ENCODE measurements at places on chromosomes 5 and 9. TPM values are rescaled to one million over a fixed set of nuclear protein-coding genes. Genes with fewer than 3 reads are reported as not detected.

DNA sequence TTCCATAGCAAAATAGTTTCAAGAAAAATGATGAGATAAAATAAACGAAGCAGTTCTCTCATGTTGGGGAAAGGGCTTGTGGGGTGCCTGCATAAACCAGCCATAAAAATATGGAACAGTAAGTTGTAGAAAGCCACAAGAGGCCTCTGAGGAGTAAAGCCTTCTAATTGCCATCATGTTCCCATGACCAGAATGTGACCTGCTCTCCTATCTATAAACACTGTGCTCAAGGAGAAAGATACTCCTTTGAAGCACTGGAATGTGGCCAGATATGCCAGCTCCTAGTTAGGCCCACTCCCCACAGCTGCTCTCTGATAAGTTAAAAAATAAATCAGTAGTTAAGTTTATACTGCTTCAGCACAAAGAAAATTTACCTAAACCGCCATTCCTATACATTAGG lies 65.8 kb downstream of the SETX start:
- no peaks in the 10 kb centered on the region for H3K27me3 ChIP-seq
- no peak overlapping the region for H3K4me3 ChIP-seq
- DNase-seq, result no peak

DNA sequence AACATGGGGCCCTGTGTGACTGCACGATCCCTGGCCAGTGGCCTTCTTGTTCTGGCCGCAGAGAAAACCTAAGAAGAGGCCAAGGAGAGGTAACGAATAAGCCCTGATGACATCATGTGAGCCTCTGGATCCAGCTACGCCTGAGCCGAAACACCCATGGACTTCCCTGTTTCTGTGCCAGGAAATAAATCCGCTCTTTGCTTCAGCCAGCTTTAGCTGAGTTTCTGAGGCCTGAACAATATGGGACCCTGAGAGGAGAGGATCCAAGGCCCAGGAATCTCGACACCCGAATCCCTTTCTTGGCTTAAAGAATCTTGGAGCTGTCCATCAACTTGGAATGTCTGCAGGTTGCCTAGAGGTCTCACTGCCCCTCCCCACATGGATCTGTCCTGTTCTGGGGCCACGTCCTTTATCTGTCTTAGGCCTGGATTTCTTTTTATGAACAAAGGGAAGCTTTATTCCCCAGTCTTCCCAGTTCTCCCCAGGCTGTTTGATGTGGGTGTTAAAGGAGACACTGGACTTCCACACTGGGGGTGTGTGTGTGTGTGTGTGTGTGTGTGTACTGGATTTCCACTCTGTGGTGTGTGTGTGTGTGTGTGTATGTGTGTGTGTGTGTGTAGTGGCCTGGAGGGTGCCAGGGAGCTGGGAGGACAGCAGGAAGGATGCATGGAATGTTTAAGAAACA lies 13.7 kb downstream of the IER5L start:
- no peak overlapping the region for H3K4me3 ChIP-seq
- H3K27me3 ChIP-seq, result no peaks in the 10 kb centered on the region
- no peak overlapping the region for H3K27ac ChIP-seq
- peaks cover 18% of the 10 kb centered on the region for H3K4me1 ChIP-seq
- no peak for DNase-seq

DNA sequence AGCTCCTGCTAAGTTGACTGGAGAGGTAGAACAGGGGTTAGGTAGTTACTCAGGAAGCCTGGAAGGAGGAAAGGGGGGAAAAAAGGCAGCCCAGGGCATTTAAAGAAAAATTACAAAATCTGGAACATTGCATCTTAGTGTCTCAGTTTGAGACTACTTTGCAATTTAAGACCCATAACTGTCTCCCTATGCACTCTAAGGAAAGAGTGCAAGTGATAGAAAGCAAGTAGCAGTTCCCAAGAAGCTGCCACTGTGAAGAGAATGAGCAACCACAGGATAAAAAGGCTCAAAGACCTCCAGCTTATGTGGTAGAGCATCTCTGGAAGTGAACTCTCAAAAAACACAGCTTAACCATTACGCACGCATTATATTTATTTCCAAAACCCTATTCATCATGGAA lies 141.8 kb downstream of the SLCO4C1 start:
- no peak overlapping the region for H3K27ac ChIP-seq
- no peaks in the 10 kb centered on the region for H3K27me3 ChIP-seq
- no peaks in the 10 kb centered on the region for H3K36me3 ChIP-seq
- H3K4me3 ChIP-seq, result no peak overlapping the region

Gene GRIA1
- total RNA-seq, result 1.1 TPM

DNA sequence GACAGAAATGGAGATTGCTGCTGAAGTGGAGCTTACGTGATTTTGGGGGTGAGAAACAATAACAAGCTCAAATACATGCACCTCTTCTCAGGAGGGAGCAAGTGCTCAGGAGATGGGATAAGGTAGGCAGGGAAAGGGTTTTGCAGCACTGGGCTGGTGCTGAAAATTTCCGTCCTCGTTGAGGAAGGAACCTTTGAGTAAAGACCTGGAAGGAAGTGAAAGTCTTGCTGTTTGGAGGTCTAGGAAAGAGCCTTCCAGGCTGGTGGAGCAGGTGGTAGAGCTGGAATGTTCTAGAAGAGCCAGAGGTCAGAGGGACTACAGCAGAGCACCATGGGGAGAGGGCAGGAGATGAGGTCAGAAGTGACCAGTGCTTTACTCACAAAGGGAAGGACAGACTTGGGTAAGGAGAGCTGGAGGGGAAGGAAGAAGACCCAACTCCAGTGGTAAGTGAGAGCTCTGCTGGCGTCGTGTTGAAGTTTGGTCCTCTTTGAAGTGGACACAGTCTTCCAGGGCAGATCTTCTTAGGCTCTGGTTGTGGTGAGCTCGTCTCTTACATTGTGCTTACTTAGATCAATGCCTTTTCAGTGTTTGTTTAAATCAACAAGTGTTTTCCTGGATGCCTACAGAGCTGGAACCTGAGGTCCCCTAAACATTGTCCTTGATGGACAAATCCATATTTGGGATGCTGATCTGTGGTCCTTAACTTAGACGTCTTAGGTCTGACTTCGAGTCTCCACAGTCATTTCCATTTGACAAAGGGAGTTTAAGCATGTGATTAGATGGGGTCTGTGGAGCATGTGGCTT lies 21.0 kb downstream of the ANKRD33B start:
- H3K27ac ChIP-seq, result no peak overlapping the region
- peaks cover 4% of the 10 kb centered on the region for H3K4me1 ChIP-seq
- no peaks in the 10 kb centered on the region for H3K36me3 ChIP-seq
- no peaks in the 10 kb centered on the region for H3K27me3 ChIP-seq
- peak; percentile 24 for DNase-seq
- no peak overlapping the region for H3K4me3 ChIP-seq

DNA sequence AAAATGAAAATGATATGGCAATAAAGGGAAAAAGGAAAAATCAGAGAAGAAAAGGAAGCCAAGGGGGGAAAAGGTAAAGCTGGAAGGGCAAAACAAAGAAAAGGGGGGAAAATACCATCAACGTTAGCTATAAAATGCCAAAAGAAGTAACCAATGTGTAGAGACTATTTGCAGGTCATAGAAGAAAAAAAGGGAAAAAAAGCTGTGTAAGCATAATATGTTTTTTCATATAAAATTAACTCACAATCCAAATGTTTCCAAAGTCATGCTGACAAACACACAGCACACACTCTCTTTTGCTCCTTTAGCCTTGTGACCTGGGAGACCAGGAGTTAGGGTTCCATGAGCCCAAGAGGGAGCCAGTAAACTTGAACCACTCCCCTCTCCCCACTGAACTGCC lies 18.2 kb downstream of the FBN2 start:
- no peaks in the 10 kb centered on the region for H3K4me1 ChIP-seq
- no peak overlapping the region for H3K27ac ChIP-seq
- H3K27me3 ChIP-seq, result no peaks in the 10 kb centered on the region
- DNase-seq, result no peak
- H3K36me3 ChIP-seq, result no peaks in the 10 kb centered on the region
- H3K4me3 ChIP-seq, result no peak overlapping the region

Gene SAXO1
- total RNA-seq, result not detected

DNA sequence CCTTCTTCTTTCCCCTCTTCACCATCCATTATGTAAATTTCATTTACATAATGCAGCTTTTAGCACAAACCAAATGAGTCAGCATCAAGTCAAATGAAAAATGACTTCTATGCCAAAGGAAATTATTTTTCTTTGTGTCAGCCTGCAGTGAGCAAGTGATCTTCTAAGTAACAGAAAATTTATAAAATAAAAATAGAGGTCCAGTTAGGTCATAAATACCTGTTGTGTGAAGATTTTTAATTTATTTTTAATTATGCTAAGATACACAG lies 16.7 kb upstream of the THG1L start:
- H3K4me1 ChIP-seq, result no peaks in the 10 kb centered on the region
- H3K36me3 ChIP-seq, result no peaks in the 10 kb centered on the region
- H3K27ac ChIP-seq, result no peak overlapping the region

Gene DIAPH1
- total RNA-seq, result 114 TPM

Gene GOLM1
- total RNA-seq, result 88.9 TPM

- no peak for DNase-seq
- no peaks in the 10 kb centered on the region for H3K4me1 ChIP-seq
- H3K36me3 ChIP-seq, result peaks cover 22% of the 10 kb centered on the region
Observed at GRCh38 chr5:177507596-177508220, 1.9 kb downstream of the DOK3 start.

Gene PTPN3
- 3.7 TPM for total RNA-seq

Gene LURAP1L
- 1.6 TPM for total RNA-seq

GRCh38 chr5:117236941-117237340 lies 662.3 kb upstream of the SEMA6A start:
- H3K4me3 ChIP-seq, result no peak overlapping the region
- no peaks in the 10 kb centered on the region for H3K27me3 ChIP-seq
- H3K36me3 ChIP-seq, result no peaks in the 10 kb centered on the region
- H3K4me1 ChIP-seq, result no peaks in the 10 kb centered on the region

DNA sequence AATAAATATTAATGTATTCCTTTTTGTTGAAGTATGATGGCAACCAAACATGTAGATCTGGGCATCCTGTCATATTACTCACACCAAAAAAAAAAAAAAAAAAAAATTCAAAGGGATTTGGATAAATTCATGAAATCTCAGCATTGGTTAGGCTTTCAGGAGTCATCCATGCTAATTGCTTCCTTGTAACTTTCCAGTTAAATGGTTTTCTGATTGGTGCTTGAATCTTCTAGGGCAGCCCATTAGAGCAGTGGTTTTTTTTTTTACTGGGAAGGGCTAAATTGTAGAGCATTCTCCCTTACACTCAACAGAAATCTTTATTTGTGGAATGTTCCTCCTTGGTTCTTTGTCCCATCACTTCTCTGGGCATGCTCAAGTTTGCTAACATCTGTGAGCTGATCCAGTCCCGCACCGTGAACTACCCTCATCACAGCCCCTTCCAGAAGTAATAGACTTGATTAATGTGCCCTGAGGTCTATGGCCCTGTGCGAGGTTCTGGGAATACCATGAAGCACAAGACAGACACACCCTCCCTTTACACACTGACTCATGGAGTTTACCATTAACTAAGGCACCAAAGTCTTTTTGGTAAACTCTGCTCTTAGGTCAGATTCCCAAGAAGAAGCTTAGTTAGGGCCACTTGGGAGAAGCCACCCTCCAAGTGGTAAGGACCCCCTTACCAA lies 56.0 kb downstream of the RGS3 start:
- H3K36me3 ChIP-seq, result no peaks in the 10 kb centered on the region
- no peak overlapping the region for H3K4me3 ChIP-seq
- DNase-seq, result no peak
- no peaks in the 10 kb centered on the region for H3K4me1 ChIP-seq
- H3K27ac ChIP-seq, result no peak overlapping the region

Gene SNX18
- total RNA-seq, result 17.3 TPM

- H3K36me3 ChIP-seq, result peaks cover 27% of the 10 kb centered on the region
- H3K27ac ChIP-seq, result no peak overlapping the region
- no peaks in the 10 kb centered on the region for H3K4me1 ChIP-seq
- H3K4me3 ChIP-seq, result no peak overlapping the region
- H3K27me3 ChIP-seq, result no peaks in the 10 kb centered on the region
Observed at GRCh38 chr9:92719028-92719647, 45.5 kb downstream of the BICD2 start.

DNA sequence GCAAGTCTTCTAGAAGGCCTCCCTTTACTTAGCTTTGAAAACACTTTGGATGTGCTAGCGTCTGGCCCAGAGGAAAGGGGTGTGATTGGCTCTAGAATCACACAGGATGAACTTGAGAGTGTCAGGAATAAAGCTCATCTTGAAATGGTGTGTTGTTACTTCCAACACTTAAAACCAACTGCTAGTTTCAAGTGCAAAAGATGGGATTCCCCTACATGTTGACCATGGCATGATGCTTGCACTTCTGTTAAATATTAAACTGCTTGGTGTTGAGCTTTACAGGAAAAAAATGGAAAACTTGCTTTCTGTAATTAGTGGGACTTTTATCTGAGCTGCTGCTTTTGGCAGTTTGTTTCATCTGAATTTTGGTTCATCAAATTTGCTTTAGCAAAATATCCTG lies 261.1 kb downstream of the MED10 start:
- no peaks in the 10 kb centered on the region for H3K36me3 ChIP-seq
- no peaks in the 10 kb centered on the region for H3K4me1 ChIP-seq
- H3K4me3 ChIP-seq, result no peak overlapping the region
- no peak overlapping the region for H3K27ac ChIP-seq
- DNase-seq, result no peak
- no peaks in the 10 kb centered on the region for H3K27me3 ChIP-seq

Gene SCGB3A2
- 63.6 TPM for total RNA-seq

DNA sequence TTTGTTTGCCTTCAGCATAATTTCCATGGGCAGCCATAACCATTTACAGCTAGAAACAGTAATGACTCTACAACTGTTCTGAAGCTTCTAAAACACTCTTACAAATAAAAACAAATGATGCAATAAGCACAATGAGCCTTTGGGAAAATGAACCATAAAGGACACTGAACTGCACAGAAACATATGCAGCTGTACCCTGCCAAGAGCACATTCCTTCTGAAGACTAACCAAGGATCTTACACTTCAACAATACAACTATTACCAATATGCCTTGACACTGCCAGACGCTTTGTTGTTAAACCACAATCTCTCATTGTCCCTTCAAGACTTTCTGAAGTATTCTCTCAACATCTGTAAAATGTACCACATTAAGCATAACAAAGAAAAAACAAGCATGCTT lies 104.2 kb upstream of the HMHB1 start:
- no peak overlapping the region for H3K4me3 ChIP-seq
- H3K27ac ChIP-seq, result no peak overlapping the region
- DNase-seq, result no peak
- H3K36me3 ChIP-seq, result no peaks in the 10 kb centered on the region
- H3K4me1 ChIP-seq, result no peaks in the 10 kb centered on the region

DNA sequence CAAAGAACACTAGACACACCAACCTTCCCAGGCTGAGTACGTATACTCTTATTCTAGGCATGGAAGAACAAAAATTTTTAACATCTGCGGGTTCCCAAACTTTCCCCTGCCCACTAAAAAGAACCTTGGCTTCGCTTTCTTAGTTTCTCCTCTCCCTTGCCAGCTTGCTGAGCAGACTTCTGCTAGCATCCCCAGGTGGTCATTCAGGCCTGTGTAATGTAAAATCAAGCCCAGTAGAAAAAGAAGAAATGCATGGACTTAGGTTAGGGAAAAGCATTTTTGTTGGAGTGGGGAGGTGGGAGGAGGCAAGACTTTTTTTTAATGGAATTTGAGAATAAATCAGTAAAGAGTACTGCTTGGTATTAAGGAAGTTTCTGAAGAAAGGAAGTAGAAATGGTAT lies 331.0 kb upstream of the TLE4 start:
- peaks cover 7% of the 10 kb centered on the region for H3K4me1 ChIP-seq
- H3K36me3 ChIP-seq, result no peaks in the 10 kb centered on the region
- no peaks in the 10 kb centered on the region for H3K27me3 ChIP-seq
- DNase-seq, result no peak
- H3K27ac ChIP-seq, result no peak overlapping the region

Gene CPLANE1
- 6.4 TPM for total RNA-seq

Gene RBM22
- 33.9 TPM for total RNA-seq

Gene SLC31A2
- total RNA-seq, result 1.5 TPM

All from H1 (cell line).